ENCODE measurements at places on chromosomes 12 and 14.

- DNase-seq, result no peak
Measured at GRCh38 chr14:103118663-103119404, 4.4 kb upstream of the TNFAIP2 start.

DNA sequence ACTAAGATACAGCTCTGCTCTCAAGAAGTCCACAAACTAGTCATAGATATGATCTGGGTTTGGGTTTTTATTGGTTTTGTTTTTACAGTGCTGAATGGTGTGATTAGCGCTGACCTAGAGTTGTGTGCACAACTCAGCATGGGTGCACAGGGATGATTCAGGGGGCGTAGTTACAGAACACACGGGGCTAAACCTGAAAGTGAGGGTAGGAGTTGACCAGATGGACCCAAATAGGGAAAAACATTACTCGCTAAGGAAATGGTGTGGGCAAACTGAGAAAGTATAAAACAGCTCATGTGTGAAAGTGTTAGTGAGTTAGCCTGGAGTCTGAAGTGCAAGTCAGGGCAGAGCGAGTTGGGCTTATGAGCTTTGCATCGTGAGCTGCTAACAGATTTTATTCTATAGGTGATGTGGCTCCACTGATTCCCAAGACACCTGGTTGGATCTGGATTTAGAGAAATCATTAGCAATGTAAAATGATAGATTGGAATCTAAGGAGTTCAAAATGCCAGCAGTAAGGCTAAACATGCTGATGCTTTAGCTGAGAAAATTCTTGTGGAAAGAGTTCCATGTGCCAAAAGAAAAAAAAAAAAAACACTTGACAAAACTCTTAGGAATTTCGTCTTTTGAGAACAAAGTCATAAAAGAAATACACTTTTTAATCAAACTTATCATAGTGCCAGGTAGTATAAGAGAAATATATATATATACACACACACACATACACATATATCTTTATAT is 134.9 kb downstream of the SLC5A8 start:
- DNase-seq, result no peak

DNA sequence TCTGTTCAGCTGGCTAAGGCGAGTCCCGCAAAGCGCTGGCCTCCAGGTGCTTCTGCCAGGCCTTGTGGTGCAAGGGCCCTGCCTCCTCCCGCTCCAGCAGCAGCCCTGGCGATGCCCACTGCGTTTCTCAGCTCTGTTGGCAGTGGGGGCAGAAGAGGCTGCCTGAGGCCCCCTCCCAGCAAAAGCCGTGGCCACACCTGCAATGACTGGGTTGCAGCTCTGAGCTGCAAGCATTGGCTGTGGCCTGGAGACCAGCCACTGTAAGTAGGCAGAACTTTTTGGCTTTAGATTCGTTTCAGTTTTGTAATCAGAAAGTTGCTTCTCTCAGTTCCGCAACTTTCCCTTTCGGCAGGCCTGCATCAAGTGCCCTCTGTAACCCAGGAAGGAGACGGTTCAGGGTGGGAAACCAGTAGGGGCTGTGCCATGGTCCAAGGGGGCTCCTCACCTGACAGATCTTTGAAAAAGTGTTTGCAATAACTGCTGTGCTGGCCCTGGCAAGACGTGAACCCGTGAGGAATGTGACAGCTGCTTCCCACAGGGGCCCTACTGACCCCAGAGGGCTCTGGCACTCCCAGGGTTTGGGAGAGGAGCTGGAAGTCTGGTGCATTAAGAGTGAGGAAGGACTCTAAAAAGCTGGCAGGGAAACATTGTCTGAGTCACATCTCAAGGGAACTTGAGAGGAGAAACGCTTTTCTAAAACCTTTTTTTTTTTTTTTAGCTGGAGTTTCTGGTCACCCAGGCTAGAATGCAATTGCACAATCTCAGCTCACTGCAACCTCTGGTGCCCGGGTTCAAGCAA is 54.5 kb upstream of the MAX start:
- no peak for DNase-seq

DNA sequence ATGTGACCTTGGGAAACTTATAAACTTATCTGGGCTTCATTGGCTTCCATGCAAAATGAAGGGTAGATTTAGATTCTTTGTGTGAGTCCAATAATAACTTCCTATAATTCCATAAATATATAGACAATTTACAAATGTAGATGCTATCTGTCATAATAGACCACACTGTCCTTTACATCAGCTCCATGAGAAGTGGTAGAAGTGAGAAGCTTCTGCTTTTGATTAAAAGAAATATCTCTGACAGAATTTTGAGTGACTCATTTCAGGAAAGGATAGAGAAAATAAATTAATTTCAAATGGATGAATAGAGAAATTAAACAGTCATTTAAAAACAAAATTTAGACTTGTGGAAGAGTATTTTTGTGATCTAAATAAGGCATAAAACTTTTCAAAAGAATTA is 329.7 kb upstream of the ATP2B1 start:
- DNase-seq, result no peak

GRCh38 chr12:67647799-67648520 is 585 bp upstream of the DYRK2 start:
- no peak for DNase-seq

- no peak for DNase-seq
Measured at GRCh38 chr12:168763-169525, 45.0 kb downstream of the SLC6A12 start.
